ENCODE measurements at places on chromosomes 5 and 9.

GRCh38 chr9:81490605-81491331 is 198.6 kb downstream of the TLE1 start:
- DNase-seq = no peak

DNA sequence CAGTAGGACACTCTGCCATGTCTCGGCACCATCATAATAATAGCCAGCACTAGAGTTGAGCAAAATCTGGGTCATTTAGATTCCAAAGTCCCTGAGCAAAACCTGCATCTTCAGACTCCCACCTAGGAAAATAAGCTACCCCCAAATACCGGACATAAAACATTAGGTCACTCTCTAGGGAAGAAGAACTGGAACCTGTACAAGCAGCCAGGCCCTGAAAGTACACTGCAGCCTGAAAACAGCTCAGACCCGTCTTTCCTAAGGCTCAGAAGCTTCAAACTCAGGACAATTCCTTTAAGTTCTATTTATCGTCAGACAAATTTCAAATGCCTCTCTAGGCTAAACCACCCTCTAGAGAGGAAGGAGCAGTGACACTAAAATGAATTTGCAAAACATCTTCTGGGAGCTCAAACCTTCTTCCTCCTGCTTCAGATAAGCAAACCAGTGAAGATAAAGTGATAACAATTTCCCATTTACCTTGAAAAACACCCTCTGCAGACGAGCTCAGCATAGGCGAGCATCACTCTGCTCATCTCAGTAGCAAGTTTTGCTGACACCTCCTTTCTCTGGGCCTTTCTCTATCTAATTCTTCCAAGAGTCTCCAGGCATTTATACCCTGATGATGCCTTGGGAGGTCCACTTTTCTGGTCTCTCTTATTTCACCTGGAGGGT is 34.0 kb downstream of the ADAM19 start:
- no peak for DNase-seq

GRCh38 chr9:5073701-5074100 is 88.6 kb downstream of the JAK2 start:
- no peak for DNase-seq

DNA sequence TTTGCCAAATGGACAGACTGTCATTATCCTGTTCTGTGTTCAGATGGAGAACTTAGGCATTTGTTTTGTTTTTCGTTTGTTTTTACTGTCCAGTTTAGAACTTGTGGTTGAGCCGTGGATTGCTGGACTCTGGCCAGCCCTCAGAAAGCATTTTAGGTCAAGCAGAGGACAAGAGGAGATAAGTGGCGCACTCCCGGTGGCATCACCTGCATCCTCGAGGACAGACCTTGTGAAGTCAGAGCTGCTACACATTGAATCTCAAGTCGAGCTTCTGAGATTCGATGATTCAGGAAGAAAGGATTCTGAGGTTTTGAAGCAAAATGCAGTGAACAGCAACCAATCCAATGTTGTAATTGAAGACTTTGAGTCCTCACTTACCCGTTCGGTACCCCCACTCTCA is 8.9 kb downstream of the MTRR start:
- DNase-seq = no peak
